ENCODE measurements at places on chromosomes 7 and 10.

- DNase-seq = no peak
Measured at GRCh38 chr7:89761173-89761572, 393.1 kb upstream of the STEAP1 start.

DNA sequence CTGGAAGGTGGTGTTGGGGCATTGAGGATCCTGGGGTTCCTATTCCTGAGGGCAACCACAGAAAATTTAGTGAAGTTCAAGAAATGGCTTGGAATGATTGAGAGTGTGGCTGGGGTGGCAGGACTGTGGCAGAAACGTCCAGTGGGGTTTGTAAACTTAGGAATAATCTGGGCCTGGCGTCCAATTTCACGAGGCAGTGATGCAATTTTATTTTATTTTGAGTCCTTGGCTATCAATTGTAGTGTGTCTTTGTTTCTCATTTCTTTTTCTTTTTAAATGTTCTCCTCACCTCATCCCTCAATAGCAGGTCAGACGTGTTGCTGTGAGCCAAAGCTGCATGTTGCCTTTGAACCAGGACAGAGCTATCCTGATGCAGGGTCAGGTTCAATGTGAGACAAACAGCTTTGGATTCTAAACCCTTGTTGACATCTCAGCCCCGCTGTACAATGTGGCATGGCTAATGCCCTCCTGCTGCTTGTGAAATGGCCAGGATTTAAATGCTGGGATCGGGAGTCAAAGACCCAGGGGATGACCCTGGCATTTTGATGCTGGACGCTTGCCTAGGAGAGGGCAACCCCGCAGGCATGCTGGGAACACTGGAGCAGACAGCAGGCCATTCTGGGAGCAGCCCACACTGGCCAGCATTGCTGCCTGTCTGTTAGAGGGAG, 64.8 kb downstream of the RBM20 start:
- peak; percentile 24 for DNase-seq

DNA sequence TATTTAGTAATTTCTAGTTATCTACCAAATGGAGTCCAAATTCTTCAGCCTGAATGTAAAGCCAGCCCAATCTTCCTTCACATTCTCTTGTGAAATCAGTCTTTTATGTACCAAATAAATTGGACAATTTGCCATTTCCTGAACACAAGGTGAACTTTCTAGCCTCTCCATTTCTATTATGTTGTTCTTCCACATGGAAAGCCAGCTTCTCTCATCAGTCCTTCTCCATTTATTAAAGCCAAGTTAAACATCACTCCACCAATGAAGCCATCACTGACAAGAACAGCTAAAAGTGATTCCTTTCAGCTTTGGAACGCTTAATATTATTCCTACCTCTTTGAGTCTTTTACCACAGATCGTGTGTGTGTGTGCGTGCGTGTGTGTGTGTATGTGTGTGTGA, 88.4 kb downstream of the VPS41 start:
- DNase-seq = no peak

- no peak for DNase-seq
Measured at GRCh38 chr7:46239846-46240245, 318.8 kb upstream of the IGFBP3 start.

All from iPS-NIHi11 (cell line).